ENCODE measurements at places on chromosomes 2 and 18.

DNA sequence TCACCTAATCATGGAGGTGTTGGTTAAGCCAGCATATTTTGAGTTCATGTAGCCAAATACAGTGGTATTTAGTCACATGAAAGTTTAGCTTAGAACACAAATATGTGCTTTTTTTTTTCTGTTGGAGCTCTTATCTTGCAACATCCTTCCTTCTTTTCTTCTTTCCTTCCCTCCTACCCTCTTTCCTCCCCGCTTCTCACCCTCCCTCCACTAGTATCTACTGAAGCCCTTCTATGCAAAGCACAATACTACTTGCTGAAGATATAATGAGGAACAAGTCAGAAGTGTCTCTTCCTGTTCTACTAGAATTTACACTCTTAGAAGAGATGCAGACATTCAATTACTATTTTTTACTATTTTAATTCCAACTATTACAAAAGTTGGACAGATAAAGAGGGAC is 105.0 kb upstream of the ITGA4 start:
- no peak for DNase-seq

DNA sequence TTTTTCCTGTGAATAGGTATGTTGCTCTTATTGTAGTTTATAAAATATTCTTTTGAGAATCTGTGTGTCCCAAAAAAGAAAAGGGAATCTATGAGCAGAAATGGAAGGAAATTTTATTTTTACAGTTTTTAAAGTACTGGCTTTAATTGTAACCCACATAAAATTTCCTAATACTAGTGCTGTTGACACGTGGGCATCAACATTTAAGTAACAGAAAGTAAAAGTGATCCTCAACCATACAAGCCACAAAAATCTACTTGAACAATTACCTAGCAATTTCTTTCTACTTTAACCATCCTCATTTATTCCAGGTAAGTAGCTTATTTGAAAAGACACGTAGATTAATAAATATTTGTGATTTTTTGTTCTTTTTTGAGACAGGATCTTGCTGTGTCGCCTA is 62.0 kb downstream of the MAP3K20 start:
- no peak for DNase-seq

GRCh38 chr2:160220545-160221009 is 20.5 kb upstream of the ITGB6 start:
- no peak for DNase-seq

DNA sequence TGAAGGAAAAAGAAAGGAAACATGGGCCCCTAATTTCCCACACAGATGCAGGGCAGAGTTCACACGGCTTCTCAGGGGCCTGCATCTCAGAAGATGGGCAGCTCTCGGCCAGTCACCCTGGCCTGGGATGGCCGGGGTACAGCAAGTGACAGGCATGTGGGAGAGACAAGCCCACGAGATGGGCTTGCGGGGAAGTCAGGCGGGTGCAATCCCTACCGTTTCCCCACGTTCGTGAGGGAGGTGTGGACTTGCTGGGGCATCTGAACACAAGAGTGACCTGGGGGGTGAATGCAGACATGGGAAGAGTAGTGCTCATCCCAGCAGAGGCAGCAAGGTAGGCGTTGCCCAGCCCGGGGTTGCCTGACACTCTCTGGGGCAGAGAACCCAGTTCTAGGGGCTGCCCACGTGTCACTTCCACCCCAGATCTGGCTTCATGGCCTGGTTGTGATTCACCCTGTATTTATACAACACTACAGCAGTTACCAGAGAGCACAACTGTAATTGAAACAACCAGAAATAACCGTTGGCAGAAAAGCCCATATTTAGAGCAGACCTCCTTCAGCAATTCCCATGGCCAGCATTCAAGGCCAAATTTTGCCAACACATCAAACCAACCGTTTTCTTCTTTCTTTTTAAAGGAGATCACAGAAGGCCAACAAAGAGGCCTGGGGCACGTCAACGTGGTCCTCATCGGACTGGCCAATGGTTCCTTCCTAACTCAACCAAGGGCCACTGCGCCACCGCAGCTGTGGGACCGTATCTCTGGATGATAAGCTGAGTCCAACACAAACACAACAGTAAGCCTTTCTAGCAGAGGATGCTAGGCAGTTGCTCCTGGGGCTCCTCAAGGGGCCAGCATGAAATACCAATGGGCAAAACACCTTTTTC is 58.4 kb downstream of the PARD6G start:
- no peak for DNase-seq

DNA sequence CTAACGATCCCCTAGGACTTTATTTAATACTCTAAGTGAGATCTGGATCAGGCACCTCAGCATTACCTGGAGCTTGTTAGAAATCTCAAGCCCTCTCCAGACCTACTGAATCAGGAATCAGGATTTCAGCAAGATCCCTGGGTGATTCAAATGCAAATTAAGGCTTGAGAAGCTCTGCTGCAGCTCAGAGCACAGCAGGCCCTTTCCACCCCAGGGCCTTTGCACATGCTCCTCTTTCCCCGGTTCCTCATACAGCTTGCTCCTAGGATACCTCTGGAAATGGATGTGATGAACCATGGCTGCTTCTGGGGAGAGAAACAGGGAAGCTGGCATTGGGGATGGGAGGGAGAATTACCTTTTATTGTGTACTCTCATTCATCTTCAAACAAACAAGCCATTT is 40.3 kb upstream of the MGAT4A start:
- DNase-seq: no peak

- DNase-seq: no peak
Measured at GRCh38 chr2:166179201-166179600, 51.4 kb upstream of the SCN1A start.

- no peak for DNase-seq
Measured at GRCh38 chr2:42249284-42249683, 80.1 kb downstream of the EML4 start.

DNA sequence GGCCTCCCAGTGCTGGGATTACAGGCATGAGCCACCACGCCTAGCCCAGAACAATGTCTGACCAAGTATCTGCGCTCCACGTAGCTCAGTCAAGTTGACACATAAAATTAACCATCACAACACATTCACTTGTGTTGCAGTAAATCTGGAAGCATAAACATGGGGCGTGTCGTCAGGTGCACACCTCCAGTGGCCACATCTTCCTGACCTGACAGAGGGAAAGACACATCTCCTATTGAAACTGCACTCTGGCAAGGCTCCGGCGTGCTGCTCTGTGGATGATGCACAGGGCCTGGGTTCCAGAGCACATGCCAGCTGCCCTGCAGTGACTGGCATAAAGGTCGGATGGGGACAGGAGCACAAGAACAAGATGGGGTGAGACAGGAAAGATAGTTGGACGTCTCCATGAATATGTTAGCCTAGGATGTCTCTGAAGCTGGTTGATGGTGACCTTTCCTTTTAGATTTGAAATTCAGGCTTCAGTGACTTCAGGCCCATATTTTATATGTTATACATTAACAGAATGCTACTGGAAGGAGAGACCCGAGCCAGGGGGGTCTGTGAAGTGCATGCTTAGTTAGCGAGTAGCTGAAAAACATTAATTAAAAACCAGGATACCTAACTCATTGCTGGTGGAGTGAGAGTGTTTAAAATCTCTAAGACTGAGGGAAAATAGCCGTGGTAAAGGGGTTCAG is 10.9 kb downstream of the IMPA2 start:
- DNase-seq: no peak

DNA sequence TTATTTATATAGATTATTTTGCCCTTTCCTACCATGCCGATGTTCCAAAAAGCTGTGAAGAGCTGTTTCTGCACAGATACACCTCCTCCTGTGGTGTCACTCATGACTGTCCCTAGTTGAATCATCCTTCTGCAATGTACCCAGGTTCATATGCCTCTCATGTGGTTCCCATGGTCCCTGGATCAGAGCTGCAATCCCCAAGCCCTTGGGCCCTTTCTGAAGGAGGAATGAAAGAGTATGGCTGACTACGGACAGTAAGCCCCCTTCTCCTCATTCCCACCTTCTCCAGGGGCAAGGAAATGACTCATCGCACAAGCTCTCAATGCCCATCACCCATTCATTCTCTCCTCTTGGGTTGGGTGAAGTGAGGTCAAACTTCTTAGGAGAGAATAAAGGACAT is 63.9 kb upstream of the ACVR1 start:
- DNase-seq: no peak

- no peak for DNase-seq
Measured at GRCh38 chr2:127508631-127509034, 17.7 kb downstream of the IWS1 start.

- no peak for DNase-seq
Measured at GRCh38 chr18:41170346-41170745, 784.7 kb upstream of the PIK3C3 start.

DNA sequence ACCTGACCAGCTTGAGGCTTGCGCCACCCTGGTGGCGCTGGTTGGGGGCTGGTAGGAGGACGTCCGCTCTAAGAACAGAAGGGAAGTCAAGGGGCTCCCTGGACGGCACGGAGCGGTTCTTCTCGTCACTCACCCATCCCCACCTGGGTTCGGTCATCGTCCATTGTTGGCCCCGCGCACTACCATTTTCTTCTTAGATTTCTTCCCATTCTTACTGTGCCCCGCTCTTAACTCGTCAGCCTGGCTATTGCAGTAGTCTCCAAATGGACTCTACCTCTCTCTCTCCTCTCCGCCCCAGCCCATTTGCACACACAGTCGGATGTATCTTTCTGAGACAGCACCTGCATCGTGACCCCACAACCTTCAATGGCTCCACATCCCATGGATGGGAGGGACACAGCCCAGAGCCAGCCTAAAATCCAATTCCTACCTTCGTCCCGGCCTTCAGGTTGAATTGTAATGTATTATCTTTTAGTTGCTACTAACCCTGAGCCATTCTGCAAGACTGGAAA is 814 bp upstream of the RAB1A start:
- no peak for DNase-seq

DNA sequence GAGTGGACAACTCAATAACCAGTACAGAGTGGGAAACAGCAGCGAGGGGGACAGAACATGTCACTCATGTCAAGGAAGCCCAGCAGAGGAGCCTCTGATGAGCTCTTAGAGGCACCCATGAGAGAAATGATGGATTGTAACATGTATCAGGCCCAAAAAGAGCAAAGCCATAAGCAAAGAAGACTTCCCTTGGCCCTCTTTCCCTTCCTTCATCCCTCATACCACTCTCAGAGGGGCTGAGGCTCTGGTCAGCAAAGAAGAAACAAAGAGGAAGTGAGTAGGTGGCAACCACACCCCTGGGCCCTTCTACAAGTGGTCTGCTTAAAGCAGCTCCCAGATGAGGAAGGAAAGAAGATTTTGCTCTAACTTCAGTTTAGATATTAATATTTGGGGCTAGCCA is 112.8 kb downstream of the CDC42EP3 start:
- no peak for DNase-seq

- no peak for DNase-seq
Measured at GRCh38 chr18:62245699-62246098, 58.6 kb downstream of the RELCH start.

DNA sequence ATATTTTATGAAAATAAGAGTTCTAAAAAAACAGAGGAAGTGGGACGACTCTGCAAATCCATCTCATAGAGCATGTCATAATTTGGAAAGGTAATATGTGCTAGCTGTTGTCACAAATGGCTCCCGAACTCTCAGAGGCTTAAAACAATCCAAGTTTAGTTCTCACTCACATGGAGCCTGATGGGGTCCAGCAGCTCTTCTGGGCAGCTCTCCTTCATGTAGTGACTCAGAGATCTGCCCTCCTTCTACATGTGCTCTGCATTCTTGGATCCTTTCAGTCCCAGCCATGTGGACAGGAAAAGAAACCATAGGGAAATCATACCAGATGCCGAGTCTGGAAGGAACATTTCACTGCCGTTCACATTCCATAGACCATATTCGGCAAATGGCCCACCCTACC is 180.1 kb upstream of the APCDD1 start:
- no peak for DNase-seq

DNA sequence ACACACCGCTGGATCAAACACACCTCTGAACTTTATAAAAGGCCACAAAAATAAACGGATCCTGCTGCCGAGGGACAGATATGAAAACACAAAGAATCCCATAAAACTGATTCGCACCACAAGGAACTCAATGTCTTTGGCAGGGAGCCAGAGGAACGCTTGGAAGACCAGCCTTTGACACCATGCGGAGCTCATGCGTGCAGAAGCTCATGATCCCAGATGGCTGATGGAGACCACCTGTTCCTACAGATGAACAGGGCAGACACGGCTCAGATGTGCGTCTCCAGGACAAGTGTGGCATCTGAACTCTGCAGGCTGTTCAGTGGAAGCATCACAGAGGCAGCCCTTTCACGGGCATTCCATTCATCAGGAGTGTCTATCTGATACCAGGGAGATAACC is 24.9 kb downstream of the COPS9 start:
- no peak for DNase-seq
